Nephron progenitor cell (in vitro differentiated cells): ENCODE measurements at places on chromosomes 2 and 18.
A peak's percentile ranks its signal among the peaks of the same experiment; 100 is the strongest.

- no peak for DNase-seq
Observed at GRCh38 chr2:10137053-10137843, 14.7 kb downstream of the RRM2 start.

GRCh38 chr2:54560146-54560881 lies 104.2 kb downstream of the SPTBN1 start:
- peak; percentile 25 for DNase-seq

DNA sequence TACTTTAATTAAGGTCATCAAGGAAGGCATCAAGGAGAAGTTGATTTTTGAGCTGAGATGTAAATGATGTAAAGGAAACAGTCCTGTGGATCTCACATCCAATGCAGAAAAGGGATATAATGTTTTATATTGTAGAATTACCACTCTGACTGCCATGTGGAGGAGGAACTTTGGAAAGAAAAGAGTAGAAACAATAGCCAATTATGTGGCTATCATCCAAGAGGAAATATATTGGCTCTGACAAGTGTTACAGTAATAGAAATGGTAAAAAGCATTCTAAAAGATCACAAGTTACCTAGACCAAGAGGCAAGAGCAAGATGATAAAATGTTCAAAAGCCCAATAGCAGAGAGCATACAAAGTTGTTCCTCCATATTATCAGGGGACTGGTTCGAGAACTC lies 26.8 kb downstream of the BARD1 start:
- no peak for DNase-seq

GRCh38 chr2:165825041-165825440 lies 31.0 kb upstream of the GALNT3 start:
- no peak for DNase-seq

- no peak for DNase-seq
Observed at GRCh38 chr2:47198985-47199451, 43.9 kb upstream of the STPG4 start.

DNA sequence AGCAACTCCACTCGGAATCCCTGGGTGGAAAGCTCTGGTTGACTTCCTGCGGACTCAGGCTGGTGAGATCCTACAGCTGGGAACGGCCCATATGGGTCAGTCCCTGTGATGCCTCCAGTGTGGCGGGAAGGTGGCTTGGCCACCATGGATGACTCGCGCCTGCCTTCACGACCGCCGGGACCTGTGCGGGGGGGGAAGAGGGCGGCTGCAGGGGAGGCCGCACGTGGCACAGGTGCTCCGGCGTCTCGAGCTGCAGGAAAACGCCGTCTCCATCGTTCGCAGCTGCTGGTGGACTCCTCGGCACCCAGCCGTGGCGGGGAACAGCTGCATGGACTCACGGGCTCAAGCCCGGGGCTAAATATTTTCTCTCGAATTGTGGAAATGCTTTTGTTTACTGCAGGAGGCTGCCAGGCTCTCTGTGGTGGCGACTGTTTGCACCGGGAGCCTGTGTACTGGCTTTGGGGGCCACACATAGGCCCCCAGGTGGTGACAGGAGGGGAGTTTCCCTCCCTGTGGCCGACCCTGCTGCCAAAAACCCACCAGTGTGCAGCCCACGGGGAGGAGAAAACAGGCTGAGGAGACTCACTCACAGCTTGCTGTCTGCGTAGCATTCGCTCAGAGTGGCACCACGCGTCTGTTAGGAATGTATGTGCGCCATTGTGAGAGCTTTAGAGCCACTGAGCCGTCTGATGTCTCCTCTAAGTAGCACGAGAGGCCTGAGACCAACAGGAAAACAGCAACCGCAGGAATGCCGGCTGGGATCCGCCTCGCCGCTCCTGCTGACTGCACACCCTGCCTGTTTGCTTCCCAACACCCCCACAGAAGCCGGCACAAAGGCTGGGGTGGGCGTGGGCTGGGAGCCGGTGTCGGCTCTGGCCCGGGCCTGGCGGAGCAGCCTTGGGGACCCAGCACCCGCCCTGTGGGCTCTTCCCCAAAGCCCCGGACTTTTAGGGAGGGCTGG lies 89.2 kb downstream of the NFATC1 start:
- peak; percentile 53 for DNase-seq

DNA sequence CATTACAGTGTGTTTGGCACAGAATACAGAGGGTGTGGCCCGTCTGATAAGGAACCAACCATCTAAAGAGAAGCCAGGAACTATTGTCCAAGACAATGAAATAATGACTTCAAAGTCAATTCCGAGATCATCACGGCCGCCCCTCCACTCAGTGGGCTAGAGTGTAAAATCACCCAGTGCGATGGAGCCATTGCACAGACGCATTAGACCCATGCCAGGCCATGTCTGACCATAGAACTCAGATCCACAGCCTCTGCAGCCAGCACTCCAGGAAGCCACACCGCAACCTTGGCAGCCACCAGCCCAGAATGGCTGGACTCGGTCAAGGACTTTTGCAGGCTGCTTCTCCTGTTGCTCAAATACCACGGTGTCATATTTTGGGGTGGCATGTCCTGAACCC lies 835.7 kb downstream of the DCDC2C start:
- no peak for DNase-seq

GRCh38 chr18:49167084-49167483 lies 216.3 kb upstream of the SMAD7 start:
- no peak for DNase-seq

- DNase-seq, result peak; percentile 33
Observed at GRCh38 chr2:209208211-209208610, 215.6 kb upstream of the MAP2 start.

GRCh38 chr2:79114797-79115494 lies 5.3 kb upstream of the REG1A start:
- DNase-seq, result no peak

- DNase-seq, result no peak
Observed at GRCh38 chr2:148979164-148979918, 59.2 kb upstream of the LYPD6B start.

- DNase-seq, result no peak
Observed at GRCh38 chr2:65999103-65999502, 435.8 kb upstream of the MEIS1 start.

- DNase-seq, result no peak
Observed at GRCh38 chr18:66513996-66514395, 89.9 kb downstream of the CDH19 start.

DNA sequence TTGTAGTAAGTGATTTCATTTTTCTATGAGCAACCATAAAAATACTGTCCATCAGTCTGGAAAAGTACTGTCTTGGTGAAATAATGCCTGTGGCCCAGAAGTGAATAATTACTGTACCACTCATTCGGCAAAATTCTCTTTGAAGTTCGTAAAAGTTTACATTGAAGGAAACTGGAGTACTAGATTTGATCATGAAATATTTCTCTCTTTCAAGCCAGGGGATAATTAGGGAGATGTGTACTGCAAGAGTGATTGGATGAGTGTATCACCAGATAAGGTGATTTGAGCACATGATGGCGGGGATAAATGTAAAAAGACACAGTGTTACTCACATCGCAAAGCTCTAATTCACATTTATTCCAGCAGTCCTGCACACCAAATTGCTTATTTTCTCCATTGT lies 883.2 kb upstream of the PIK3C3 start:
- DNase-seq, result no peak

DNA sequence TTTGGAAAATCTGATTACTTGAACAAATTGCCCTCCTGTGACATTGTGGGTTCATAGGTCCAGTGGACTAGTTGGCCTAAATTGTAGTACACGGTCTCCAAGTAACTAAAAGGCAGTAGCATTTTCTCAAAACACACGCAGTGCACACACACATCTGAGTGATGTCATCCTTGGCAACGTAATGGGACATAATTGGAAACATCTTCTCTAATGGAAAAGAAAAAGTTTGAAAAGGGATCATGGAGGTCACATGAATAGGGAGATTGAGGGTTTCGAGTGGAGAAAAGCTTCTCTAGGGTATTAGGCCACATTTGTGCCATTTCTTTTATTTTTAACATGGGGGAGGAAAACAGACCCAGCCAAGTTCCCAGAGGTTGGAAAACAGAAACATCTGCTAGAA lies 93.3 kb downstream of the MAP4K4 start:
- no peak for DNase-seq

DNA sequence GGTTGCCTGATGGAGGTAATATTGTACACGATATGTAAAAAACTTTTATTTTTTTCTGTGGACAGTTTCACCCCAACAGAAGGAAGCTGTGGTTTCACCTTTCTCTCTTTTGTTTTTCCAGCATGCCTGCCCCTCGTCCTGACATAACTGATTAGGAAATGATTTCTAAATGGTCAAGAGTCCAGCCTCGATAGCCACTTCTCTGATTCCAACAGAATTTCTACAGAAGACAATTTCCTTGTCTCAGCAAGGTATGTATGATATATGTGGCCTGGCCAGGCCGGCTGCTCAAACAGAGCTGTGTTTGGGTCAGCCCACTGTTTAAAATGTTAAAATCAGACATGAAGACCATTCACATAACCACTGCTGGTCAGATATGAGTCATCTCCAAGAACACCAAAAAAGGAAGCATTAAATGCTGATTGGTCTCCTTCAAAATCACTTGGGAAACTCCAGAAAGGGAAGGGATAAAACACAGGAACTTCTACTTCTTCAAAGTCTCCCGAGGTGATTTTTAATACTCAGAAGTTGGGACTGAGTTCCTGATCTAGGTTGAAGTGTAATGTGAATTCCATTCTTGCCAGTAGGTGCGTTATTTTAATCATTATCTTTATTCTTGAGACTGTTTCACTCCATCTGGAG lies 22.3 kb downstream of the ATP8B1 start:
- no peak for DNase-seq

DNA sequence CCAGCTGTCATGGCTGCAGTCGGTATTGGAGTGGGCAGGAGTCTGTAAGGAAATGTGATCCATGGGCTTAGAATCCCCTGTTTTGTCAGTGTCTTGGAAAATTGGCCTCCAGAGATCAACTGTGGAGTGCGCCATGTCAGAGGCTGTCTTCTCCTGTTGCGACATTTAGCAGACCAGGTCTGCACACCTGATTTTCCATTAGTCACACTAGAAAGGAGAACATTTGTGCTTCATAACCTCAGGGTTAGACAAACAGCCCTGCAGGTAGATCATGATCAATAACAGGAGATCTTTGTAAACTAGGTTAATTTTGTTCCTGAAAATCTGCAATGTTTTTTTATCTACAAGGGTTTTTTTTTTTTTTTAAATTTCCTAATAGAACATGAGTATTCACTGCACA lies 28.0 kb downstream of the LDLRAD4 start:
- DNase-seq, result no peak

GRCh38 chr2:105365206-105365605 lies 27.9 kb downstream of the C2orf49 start:
- DNase-seq, result no peak

- DNase-seq, result no peak
Observed at GRCh38 chr2:172709566-172710291, 25.9 kb upstream of the RAPGEF4 start.

DNA sequence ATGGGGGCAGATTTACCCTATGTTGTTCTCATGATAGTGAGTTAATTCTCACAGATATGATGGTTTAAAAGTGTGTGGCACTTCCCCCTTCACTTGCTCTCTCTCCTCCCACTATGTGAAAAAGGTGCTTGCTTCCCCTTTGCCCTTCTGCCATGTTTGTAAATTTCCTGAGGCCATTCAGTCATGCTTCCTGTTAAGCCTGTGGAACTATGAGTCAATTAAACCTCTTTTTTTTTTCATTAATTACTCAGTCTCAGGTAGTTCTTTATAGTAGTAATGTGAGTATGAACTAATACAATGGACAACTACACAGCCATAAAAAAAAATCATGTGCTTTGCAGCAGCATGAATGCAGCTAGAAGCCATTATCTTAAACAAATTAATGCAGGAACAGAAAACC lies 118.5 kb downstream of the CALCRL start:
- no peak for DNase-seq

GRCh38 chr2:45006942-45007287 lies 2.3 kb downstream of the SIX2 start:
- DNase-seq, result no peak

GRCh38 chr2:68000170-68000825 lies 62.5 kb downstream of the C1D start:
- no peak for DNase-seq

- DNase-seq, result no peak
Observed at GRCh38 chr2:195603408-195603807, 53.6 kb upstream of the SLC39A10 start.

DNA sequence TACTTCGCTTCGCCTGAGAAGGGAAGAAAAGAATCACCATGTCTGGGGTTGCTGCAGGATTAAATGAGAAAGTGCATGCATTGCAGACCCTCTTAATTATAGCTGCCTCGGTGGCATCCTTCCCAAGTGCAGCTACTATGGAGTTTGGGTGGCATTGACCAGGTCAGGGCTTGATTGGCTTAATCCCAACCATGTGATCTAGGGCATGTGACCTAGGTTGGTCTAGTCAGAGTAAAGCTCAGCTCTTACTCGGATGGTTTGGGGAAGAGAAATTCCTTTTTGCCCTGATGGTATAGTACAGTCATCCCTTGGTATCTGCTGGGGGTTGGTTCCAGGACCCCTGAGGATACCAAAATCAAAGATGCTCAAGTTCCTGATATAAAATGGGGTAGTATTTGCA lies 178.2 kb upstream of the RAB12 start:
- DNase-seq, result no peak
